ENCODE measurements at places on chromosomes 7 and 10.

DNA sequence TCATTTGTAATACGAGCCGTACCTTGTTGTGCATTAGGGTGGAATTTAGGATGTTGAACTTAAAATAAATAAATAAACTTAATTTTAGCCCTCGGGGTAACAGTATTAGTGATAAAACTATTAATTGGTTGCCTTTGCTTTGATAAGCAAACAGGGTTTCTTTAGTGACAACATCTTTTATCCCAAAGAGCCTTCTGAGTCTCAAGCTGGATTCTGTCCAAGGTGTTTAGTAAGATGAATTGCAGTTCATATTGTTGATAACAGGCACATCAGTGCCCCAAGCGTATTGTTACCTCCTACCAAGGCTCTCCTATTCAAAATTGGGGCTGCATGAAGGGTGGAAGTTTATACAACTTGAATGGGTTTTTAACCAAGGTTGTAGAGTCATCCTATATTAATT lies 144.4 kb upstream of the CELF2 start:
- DNase-seq, result no peak

DNA sequence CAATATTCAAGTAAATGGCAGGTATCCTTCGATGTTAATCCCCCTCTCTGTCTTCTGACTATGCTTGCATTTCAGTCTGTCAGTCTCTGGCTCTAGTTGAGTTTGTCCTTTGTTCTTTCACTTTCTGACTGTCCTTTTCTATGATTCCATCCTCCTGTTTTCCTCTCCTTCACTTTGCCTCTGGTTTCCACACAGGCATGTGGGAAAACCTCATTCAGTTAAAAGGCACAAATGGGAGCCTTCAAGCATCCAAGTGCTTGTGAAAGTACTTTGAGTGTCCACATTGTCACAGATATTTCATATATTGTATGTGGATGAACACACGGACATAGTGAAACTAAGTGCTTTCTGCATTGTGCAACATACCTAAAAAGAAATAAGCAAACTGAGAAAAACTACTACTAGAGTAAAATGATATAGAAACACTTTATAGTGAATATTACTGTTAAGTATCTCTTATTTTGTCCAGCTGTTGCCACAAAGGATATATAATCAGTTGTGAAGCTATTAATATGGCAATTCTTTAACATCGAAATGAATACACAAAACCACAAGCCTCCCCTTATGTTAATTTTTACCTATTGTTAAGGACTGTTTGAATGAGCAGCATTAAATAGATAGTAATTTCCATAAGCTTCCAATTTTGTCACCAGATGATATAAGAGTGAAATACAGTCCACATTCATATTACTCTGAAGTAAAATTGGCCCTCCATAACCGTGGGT lies 71.7 kb downstream of the NRBF2 start:
- no peak for DNase-seq

DNA sequence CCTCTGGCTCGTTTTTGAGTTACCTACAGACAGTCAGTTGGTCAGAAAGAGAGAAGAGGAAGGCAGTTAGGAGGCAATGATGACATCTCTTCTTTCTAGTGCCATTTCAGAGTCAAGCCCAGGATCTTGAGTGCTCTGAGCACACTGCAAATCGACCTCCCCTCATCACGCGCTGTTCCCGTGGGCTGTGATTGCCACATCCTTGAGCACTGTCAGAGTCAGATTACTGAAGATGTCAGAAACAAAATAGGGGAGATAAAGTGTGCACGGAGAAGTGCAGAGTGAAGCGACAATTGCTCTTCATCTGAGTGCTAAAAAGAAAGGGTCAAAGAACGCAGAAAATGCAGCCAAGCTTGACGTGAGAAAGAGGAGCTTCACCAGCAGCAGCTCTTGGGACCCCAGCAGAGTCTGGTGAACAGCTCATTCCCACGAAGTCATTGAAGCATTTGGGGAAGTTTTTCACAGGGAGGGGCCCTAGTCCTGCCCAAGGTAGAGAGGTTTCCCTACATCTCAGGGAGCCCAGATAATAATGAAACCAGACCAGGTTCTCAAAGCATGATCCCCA lies 661.7 kb upstream of the AUTS2 start:
- no peak for DNase-seq

GRCh38 chr10:93701866-93702209 lies 554 bp downstream of the FRA10AC1 start:
- no peak for DNase-seq

GRCh38 chr7:80770061-80770460 lies 131.6 kb downstream of the CD36 start:
- DNase-seq, result no peak

DNA sequence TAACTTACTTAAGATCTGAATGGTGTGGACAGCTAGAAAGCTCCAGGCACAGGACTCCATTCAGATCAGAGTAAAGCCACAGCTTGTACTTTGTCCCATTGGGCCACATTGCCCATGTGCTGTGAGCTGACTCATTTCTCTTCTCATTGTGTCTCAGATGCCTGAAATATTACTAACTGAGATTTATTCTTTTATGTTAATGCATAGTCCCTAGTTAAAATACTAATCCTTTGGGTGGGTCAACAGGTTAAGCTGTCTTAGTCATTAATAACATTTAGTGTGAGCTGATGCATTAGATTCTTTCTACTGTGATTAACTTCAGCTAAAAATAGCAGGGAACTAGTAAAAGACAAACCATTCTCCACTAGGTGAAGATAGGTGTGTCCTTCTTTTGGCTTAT lies 104.7 kb upstream of the ARMC3 start:
- DNase-seq, result no peak

DNA sequence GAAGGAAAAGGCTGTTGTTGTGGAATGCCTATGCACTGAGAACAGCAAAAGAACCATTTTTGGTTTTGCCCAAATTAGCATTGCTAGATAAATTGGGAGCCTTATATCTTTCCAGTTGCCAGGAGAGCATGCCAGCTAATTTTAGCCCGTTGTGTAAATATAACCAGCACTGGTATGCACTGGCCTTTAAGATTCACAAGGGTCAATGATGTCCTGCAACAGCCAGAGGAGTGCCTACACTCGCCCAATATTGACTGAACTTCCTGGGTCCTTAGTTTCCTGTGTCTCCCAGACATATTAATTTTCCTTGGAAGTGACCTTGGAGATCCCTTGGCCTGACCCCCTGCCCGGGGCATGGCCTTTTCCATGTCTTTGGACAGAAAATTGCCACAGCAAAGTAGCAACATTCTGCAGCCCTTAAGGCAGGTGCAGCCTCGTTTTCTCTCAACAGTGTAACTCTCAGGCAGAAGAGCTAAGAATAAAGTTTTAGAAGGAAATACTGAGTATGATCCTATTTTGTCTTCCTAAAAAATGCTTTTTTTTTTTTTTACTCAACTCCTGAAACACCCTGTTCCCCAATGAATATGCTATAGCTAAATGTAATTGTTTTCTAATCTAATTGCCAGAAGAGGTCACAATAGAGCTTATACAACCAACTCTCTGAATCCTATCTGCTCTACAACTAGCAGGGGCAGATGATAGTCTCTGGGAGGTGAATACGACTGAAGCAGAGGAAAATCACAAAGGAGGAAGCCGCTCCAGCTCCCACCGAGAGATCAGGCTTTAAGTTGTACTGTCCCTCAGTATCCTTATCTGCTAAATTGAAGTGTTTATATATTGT lies 131.9 kb upstream of the PCGF5 start:
- DNase-seq, result no peak

GRCh38 chr10:103504181-103504783 lies 10.8 kb downstream of the NEURL1 start:
- DNase-seq, result no peak

DNA sequence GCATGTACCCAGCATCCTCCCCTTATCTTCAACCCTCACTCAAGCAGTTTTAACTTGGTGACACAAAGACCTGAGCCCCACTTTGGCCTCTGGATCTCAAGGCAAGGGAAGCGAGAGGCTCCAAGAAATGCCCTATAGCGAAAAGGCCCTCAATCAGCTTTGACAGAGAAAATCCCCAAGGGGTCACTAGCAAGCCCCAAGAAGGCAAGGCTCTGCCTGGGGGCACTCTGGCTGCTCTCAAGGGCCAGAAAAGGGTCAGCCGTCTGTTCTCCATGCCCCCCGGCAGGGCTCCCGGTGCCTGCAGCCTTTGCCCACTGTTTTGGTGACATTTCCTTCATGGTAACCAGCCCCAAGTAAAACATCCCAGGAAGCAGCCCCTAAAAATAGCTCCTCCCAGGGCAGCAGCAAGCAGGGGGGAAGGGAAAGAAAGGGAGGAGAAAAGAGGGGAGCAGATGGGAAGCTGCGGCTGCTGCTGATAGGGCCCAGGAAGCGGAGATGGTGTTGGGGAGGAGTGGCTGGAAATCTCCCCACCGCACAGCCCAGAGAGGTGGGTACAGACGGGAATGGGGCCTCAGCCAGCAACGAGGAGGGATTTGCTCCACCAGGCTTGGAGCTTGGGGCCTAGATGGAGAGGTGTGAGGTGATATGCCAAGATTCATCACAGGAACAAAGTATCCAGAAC lies 7.1 kb downstream of the CAMK2G start:
- no peak for DNase-seq

DNA sequence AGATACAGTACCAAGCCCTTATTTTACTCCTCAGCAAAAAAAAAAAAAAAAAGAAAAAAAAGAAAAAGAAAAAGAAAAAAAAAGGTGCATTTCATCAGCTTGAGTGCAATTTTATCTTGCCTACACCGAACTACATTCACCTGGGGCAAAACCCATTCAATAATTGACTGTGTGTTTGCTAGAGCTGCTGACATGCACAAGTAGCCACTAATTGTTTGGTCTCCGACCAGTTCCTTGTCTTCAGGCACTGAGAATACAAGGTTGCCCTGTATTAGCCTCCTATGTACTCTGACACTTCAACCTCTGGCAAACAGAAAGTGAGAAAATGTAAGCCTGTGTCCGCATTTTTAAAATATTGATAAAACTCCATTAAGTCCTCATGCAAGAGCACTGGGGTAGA lies 1579.4 kb upstream of the LRRTM3 start:
- no peak for DNase-seq

- no peak for DNase-seq
These were observed 148.6 kb upstream of the YAE1 start for GRCh38 chr7:39417642-39418041.
